ENCODE measurements at places on chromosomes 2 and 18.

DNA sequence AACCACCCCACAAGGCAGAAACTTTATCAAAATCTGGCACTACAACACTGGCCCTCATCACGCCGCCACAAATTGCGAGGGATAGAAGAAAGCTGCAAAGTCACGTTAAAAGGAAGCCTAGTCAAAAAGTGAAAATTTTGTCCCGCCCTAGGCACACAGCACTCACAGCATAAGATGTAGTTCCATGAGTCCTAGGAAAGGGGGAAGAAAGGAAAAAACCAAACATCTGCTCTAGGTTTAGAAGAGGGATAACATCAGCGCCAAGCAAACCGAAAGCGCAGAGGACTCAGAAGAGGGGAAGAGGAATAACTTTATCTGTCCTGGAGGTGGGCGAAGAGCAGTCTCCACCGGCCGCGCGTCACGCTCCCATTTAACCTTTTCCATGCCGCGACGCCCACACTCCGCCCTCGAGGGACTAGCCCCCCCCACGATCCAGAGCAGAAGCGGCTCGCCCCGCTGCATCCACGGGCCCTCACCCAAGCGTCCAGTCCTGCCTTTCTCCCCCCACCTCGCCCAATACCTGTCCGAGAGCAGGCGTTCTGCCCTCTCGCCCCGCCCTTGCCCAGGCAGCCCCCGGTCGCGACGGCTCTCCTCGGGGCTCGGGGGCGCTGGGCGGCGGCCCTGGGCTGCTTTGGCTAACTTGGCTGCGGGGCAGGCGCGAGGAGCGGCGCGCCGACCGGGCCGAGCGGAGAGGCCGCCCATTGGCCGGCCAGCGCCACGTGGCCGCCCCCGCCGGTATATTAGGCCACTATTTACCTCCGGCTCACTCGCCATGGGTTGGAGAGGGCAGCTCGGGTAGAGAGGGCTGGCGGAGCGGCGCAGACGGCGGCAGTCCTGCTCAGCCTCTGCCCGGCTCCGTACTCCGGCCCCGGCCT lies at the start of gene HOXD1:
TSS of gene HOXD1 (plus strand) at position 770 of the 875 bp plus-strand sequence. CDS start 134 bp downstream, outside the sequence.
- peak; percentile 84 for DNase-seq

- DNase-seq, result peak; percentile 61
Measured at GRCh38 chr18:3585656-3586509, 135.9 kb downstream of the TGIF1 start.

GRCh38 chr18:58224425-58224750 lies 180.4 kb downstream of the NEDD4L start:
- DNase-seq, result no peak

GRCh38 chr18:61888622-61889021 lies 4.2 kb downstream of the RNF152 start:
- DNase-seq, result no peak

GRCh38 chr2:45652090-45653031 lies 886 bp downstream of the PRKCE start:
- peak; percentile 63 for DNase-seq

- no peak for DNase-seq
Measured at GRCh38 chr2:236565879-236566402, 3.7 kb upstream of the ACKR3 start.

GRCh38 chr2:227450926-227451654 lies 20.9 kb upstream of the AGFG1 start:
- no peak for DNase-seq

GRCh38 chr18:76592981-76593381 lies 97.9 kb upstream of the ZNF516 start:
- peak; percentile 16 for DNase-seq

GRCh38 chr2:61434314-61434713 lies 36.6 kb downstream of the USP34 start:
- no peak for DNase-seq

- no peak for DNase-seq
Measured at GRCh38 chr18:75269124-75269680, 58.6 kb downstream of the TSHZ1 start.

DNA sequence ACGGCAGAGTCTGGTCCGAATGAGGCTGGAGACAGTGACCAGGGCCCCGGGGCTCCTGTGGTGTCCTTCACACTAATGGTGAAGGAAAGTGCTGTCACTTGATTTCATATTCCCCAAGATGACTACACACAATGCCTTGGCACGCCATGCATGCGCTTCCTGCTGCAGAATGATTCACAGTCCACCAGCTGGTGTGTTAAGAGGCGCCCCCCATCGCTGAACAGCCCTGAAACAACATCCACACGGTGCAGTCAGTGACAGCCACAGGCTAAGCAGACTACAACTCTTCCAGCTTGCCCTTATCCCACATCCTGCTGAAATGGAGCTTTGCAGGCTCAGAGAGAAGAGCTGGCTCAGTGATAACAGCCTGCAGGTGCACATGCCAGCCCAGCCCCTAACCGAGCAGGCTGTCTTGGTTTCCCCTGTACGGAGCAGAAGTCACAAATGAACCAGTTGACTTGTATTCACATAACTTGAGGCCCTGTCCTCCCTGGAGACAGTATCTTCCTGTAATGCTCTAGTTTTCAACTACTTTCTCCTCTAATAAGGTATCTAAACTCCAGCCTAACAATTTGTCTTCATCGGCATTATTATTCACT lies 24.3 kb upstream of the CDH20 start:
- DNase-seq, result peak; percentile 80

- DNase-seq, result peak; percentile 35
Measured at GRCh38 chr2:180781276-180781675, 199.1 kb upstream of the UBE2E3 start.

DNA sequence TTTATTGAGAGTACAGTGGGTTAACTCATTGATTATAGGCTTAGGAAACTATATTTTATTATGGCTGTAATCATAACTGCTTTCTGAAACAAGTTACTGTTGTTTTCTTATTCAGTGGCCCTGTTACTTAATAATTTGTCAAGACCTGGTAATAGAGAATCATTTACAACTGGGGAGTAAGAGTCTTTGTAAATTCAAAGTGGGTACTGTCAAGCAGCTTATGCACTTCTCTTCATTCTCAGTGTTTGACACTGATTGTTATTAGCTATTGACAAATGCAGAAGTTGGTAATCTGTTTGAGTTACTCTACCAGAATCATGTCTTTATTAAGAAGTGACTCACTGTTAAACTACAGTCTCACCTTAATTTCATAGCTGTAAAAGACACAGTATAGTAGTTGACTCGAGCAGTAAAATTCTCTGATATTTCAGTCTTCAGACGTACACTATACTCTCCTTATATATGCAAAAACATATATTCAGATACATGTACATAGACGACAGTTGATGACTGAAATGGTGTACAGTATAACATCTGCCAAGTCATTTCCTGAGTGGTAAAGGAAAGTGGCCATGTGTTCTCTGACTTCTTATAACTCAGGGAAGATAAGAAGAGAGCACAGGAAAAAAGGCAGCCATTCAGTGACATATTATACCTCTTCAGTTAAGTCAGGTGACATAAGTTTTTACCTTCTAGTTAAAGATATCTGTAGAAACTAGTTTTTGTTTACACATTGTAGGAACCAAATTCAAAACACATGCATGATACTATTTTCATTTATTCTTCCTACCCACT lies 36.0 kb upstream of the TTC27 start:
- DNase-seq, result peak; percentile 36

Data from Daoy (cell line).